NCI-H1048 (cell line): ENCODE measurements at places on chromosomes 2 and 18.

- no peak for DNase-seq
These were observed 543.9 kb upstream of the LINC00305 start for GRCh38 chr18:64692826-64693225.

DNA sequence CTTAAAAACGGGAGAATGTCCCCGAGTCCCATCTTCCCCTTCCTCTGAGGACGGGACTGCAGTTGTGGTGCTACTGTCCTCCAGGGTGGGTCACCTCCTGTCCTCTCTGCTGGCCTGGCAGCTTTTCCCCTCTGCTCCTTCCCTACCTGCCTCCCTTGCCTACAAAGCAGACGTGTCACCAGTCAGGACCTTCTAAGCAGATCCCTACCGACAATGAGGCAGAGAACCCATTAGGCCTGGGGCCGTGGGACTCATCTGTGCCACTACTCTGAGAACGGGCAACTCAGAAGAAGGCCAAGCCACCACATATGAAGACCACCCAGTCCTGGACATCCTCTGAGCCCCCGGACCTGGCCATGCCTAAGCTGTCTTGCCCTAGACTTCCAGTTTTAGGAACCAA lies 103.0 kb upstream of the TEX51 start:
- no peak for DNase-seq

- DNase-seq = no peak
These were observed at the start of gene DSC1 for GRCh38 chr18:31162825-31163435. Gene DSC1, minus strand, starts transcription at chr18:31162856. Its CDS starts 262 bp downstream, at chr18:31162594.

- DNase-seq = no peak
These were observed 58.3 kb downstream of the FEZ2 start for GRCh38 chr2:36539631-36540030.

- DNase-seq = no peak
These were observed 499.9 kb downstream of the SLC4A3 start for GRCh38 chr2:220127311-220127710.

GRCh38 chr2:179170901-179171300 lies 93.7 kb downstream of the SESTD1 start:
- no peak for DNase-seq

- no peak for DNase-seq
These were observed at the start of gene NLRC4 for GRCh38 chr2:32264422-32265105. Gene NLRC4, minus strand, starts transcription at chr2:32264886. Its CDS starts 8,111 bp downstream, at chr2:32256775.

GRCh38 chr2:30653847-30654246 lies 153.4 kb downstream of the CAPN13 start:
- no peak for DNase-seq

DNA sequence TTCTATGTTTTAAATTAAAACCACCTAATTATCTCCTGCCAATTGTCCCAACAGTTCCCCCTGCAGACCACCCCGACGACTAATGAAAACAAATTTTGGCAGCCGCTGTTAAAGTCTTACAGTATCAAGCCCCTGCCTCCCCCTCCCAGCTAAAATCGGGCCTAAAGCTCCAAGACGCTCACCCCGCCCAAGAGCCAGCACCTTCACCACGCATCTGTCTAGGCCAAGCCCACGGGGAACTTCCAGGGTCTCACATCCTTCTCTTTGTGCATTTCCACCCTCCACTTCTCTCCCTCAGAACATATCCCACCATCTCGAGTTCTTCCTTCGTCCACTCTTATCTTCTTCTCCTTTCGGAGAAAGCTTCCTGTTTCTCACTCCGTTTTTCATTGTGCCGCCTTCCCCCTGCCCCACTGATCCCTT lies 445 bp downstream of the PRPF40A start:
- DNase-seq = no peak

DNA sequence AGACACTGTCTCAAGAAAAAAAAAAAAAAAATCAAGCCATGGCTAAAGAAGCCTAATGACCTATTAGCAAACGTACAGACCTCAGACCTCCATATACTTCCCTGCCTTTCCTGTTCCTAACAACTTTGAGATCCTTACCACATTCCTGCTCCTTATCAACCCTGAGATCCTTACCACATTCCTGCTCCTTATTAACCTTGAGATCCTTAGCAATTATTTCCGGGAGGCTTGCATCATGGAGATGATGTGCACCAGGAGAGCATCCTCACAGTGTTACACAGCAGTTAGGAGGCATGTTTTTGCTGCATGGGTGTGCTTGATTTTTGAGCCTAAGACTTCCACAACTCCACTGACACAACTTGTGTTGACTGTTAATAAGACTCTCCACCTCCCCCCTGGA lies 54.6 kb upstream of the RASGRP3 start:
- no peak for DNase-seq

- no peak for DNase-seq
These were observed 131.3 kb downstream of the DDX1 start for GRCh38 chr2:15722980-15723379.

GRCh38 chr18:54149078-54149697 lies 75.3 kb downstream of the MBD2 start:
- no peak for DNase-seq

GRCh38 chr2:120959426-120959825 lies 223.8 kb downstream of the GLI2 start:
- DNase-seq = no peak

- DNase-seq = no peak
These were observed 64.9 kb downstream of the EVA1A start for GRCh38 chr2:75495862-75496261.

DNA sequence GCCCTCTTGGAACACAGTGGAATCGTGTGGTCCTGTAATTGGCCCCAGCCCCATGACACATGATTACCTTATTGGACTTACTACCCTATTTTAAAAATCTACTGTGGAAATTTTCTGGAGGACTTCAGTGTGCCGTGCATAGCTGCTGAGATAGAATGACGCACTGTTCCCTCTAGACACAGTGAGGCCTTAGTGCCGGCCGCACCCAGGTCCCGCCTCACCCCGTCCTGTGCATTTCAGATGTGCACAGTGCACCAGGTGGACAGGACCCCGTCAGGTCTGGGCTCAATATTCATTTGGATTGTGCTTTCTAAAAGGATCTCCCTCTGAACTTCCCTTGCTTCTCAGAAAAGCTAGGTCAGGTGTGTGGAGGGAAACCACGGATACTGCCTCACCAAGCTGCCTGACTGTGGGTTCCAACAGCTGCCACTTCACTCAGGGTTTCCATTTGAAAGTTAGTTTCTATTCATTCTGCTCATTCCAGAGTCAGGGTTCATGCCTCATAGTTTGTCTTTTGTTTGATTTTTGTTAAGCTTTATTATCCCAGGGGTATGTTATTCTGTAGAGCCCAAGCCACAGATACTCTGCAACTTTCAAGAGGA lies 155.8 kb downstream of the PTGR3 start:
- DNase-seq = no peak

GRCh38 chr2:232320443-232320803 lies 58.1 kb upstream of the ALPP start:
- DNase-seq = no peak

DNA sequence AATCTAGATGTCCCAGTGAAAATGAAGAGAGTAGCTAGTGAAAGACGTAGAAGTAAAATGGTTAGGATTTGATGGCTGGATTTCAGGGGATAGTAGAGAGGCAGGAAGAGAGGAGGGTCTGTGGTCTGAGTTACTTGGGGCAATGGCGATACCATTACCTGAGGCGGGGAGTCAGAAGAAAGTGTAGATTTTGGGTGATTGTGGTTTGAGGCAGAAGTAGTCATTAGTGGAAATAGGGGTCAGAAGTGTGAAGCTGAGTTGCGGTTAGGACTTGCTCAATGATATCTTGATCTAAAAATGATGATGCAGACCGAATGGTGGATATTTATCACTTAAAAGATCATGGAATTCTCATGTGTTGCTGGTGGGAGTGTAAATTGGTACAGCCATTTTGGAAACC lies 41.0 kb downstream of the CEP192 start:
- no peak for DNase-seq

- DNase-seq = no peak
These were observed 391.2 kb upstream of the POU3F3 start for GRCh38 chr2:104462731-104463130.

GRCh38 chr2:201759567-201759966 lies 21.2 kb downstream of the ALS2 start:
- no peak for DNase-seq

DNA sequence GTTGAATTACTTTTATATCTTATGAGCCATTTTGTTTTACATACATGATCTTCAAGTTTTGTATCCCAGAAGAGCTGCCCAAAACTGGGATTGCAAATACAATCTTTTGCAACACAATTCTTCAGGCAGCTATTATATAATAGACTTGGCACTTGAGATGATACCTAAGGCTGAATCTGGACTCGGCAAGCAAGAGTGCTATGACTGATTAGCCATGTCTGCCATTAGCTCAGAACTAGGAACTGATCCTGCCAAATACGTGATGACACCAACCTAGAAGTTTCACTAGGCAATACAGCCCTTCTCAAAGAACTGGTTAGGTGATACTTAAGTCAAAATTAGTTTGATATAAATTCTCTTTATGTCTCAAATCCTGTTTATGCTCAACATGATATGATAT lies 619.6 kb downstream of the CPS1 start:
- no peak for DNase-seq

DNA sequence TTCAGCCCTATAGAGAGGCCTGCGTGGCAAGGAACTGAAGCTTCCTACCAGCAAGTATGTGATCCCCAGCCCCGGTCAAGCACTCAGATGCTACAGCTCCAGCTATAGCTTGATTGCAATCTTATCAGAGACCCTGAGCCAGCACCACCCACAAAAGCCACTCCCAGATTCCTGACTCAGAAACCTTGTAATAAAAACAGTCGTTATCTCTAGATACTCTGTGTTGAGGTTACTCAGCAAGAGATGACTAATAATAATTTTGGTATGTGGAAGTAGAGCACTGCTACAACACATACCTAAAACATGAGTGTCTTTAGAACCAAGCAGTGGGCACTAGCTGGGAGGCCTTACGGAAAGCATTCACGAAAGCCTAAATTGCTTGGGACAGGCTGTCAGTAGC lies 216.9 kb downstream of the UXS1 start:
- DNase-seq = no peak

DNA sequence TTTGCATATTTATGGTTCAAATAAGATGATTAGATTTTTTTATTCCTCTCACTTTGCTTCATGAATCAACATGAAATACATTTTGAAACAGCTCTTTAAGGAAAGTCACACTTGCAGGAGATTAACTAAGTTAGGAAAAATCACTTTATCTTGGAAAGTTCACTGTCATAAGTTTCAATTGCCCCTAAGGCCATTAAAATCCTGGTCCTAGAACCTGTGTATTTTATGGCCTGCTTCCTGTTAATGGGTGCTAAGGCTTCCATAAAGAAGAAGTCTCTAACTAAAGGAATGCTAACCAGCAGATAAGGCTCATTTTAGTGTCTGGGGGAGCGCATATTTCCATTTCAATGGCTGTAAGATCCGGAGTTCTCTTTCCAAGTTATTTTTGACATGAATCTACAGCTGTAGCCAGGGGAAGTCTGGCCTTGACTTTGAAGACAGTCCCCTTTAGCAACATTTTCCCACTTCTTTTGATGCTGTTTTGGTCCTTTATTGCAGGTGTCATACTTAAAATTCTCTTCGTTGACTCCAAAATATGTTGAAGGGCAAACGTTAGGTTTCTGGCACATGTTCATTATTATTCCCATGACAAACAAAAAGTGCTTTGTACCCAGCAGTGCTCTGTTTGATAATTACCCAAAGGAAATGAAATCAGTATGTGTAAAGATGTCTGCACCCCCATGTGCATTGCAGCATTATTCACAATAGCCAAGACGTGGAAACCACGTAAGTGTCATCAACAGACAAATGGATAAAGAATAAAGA lies 34.4 kb upstream of the SH3BP4 start:
- no peak for DNase-seq

DNA sequence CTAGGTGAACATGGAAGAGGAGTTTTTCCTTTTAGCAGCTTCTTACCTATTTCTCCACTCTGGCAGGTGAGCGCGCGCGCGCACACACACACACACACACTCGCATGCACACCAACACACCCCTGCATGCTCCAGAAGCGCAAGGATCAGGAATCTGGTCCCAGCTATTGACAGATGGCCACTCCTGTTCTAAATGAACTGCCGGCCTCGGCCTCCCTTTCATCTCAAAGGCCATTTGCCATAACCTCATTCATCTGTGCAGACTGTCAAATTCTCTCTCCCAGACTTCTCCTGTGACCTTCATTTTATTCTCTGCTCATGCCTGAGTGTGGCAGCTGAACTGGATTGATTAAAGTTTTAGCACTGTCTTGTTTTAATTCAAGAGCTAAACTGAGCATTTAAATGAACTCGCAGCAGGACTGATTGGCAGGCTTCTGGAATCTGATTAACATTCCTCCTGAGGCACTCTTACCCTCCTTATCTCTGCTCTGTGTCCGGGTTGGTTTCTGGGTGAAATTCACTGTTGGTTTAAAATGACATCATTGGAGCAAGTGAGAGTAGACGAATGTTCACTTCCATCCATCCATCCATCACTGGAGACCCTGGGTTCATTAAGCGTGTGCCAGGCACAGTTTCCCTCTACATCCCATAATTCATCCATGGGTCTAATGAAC lies 58.8 kb downstream of the FECH start:
- DNase-seq = no peak

- no peak for DNase-seq
These were observed 19.2 kb downstream of the MTA3 start for GRCh38 chr2:42587526-42588117.

- DNase-seq = no peak
These were observed 1.3 kb upstream of the NPPC start for GRCh38 chr2:231927566-231927890.

GRCh38 chr2:156327835-156328695 lies 4.5 kb downstream of the NR4A2 start:
- no peak for DNase-seq

GRCh38 chr2:218648088-218648786 lies 11.2 kb downstream of the ZNF142 start:
- no peak for DNase-seq

GRCh38 chr2:233823731-233824121 lies 30.6 kb downstream of the HJURP start:
- no peak for DNase-seq

GRCh38 chr2:235793163-235793752 lies 299.4 kb downstream of the AGAP1 start:
- no peak for DNase-seq

DNA sequence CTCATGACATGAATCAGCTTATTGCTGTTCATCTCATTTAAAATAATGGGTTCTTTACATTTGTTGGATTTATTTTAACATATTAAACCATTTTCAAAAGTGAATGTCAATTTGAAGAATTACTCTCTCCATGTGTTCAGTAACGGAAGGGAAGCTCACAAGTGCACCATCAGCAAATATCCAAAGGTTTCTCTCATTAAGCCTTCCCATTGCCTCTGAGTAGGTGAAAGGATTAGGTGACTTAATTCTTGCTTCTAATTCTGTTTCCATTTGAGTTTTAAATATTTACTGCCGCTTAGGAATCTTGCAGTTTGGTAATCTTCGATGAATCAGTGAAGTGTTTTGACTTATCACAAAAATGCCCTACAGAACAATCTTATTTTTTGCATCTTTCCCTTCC lies 145.1 kb upstream of the NYAP2 start:
- DNase-seq = no peak

DNA sequence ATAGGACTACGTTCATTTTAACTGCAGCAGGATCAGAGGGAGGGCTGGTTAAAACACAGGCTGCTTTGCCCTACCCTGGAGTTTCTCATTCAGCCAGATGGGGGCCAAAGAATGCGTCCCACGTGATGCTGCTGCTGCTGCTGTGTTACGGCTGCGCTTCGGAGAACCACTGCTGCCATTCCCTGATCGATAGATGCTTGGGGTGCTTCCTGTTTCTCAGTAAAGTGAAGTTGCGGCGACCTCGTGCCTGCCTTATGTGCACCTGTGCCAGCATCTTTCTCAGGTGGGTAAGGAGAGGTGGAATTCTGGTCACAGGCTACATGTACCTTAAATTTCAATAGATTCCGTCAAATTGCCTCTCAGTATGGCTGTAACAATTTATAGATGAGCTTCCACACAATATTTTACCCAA lies 24.7 kb upstream of the TOGARAM2 start:
- no peak for DNase-seq

GRCh38 chr18:78764544-78764943 lies 215.1 kb upstream of the SALL3 start:
- no peak for DNase-seq
